ENCODE measurements at places on chromosomes 5 and 9.

DNA sequence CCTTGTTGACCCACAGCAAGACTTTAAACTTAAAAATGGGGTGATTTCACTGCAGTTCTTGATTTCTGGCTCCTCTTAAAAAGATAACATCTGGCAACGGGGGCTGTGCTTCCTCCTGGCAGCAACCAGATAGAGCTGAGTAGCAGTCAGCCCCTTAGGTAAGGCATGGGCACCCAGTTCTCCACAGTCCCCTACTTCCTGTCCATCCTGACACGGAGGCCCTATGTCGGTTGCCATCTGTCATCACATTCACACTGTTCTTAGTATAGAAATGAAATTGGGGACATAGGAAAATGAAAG lies 11.7 kb downstream of the CD74 start:
- DNase-seq, result no peak

GRCh38 chr5:16483361-16483760 lies 17.8 kb upstream of the ZNF622 start:
- DNase-seq, result peak; percentile 50

- peak; percentile 50 for DNase-seq
Observed at GRCh38 chr5:103582364-103582763, 19.8 kb upstream of the NUDT12 start.

GRCh38 chr9:124453586-124454191 lies 3.4 kb downstream of the ADGRD2 start:
- DNase-seq, result no peak

DNA sequence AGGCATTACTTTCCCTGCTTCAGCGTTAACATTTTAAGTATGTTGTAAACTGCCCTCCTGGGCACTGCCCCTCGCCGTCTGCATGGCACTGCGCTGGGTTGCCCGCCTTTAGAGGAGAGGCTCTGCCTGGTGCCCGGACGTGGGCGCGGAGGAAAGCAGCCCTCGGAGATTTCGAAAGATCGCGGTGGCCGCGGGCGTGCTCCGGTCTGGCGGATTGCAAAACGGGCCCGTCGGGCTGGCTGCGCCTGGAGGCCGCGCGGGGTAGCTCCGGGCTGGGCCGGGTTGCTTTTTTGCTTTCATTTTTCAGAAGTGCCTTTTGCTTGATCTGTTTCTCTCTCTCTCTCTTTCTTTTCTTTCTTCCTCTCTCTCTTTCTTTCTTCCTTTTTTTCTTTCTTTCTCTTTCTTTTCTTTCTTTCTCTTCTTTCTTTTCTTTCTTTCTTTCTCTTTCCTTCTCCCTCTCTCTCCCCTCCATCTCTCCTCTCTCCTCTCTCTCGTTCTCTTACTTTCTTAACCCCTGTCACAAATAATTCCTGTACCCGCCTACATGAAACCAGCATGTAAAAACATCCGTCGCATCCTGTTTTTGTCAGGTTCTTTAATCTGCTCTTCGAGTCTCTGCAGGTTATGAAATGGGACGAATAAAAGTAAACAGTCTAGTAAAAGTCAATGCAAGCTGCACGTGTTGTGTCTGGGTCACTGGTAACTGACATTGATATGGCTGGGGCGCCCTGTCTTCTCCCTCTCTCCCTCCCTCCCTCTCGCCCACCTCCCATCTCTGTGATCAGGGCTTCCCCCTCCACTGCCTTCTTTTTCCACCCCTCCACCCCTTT lies 1.7 kb downstream of the FST start:
- peak; percentile 28 for DNase-seq

DNA sequence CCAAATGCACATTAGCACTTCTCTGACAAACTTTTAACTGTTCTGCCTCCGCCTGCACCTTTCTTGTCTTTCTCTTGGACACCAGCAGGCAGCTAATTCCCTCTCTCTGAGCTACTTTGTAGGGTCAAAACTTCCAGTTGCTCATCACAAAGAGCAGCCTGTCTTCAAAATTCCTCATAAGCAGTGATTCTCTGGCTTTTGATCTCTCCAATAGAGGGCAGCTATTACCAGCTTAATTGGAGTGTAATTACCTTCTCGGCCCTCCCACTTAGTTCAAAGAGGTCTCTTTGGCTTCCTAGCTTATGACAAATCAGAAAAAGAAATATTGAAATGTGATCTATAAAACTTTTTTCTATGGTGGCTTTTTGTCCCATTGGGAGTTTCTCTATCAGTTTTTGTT lies 43.6 kb upstream of the RAD23B start:
- no peak for DNase-seq

- DNase-seq, result no peak
Observed at GRCh38 chr5:180323160-180323559, 30.0 kb downstream of the GFPT2 start.

DNA sequence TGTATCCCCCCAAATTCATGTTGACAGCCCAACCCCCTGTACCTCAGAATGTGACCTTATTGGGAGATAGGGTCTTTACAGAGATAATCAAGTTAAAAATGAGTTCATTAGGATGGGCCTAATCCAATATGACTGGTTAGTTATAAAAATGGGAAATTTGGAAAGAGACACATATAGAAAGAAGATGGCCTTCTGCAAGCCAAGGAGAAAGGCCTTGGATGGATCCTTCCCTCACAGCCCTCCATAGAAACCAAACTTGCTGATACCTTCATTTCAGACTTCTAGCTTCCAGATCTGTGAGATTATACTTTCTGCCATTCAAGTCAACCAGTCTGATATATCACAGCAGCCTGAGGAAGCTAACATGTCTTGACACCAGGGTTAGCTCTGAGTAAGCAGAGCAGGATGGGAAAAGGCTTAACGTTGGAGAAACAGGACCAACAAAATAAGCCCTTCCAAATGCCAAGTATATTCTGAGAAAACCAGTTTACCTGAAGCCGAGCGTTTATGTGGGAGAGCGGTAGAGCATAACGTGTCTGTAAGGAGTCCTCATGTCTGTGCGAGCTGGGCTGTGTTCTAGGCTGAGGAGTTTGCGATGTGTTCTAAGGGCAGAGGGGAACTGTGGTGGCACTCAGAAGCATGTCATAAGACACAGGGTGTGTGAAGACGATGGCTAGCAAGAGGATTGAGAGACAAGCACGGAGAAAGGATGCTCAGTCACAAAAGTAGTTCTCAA lies 206.1 kb downstream of the PIK3R1 start:
- DNase-seq, result no peak

GRCh38 chr5:139392678-139393496 lies 2.0 kb downstream of the PROB1 start:
- DNase-seq, result peak; percentile 61

- DNase-seq, result no peak
Observed at GRCh38 chr9:134701581-134702259, 60.1 kb downstream of the COL5A1 start.

GRCh38 chr9:105679257-105680022 lies 14.9 kb upstream of the TMEM38B start:
- DNase-seq, result no peak

DNA sequence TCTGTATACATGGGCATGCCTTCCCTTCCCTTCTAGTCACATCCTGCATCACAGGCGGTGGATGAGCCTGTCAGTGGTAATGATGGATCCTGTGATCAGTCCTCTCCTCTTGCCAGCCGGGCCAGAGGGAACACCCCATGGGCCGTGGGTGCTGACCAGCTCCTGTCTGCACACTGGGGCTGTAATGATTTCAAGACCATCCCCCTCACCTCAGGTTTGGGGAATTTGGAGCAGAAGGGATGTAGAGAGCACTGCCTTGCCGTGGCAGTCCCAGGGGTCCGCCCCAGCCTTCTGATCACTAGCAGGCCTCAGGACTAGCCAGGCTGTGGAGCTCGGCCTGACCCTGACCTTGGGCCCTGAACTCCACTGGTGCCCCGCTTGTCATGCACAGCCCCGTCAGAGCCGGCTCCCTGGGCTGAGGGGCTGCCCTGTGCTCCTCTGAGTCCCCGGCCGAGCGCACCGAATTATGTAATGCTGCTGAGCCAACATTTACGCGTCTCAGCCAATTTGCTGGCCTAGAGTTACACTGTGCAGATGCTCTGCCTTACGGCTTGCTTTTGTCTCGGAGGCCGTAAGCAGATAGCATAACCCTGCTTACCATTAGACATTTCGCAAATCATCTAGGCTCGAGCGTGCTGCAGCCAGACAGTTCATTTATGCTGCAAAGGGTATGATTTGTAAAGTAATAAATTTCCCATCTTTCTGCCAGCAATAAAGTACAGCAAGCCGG lies 155.3 kb downstream of the MACROH2A1 start:
- no peak for DNase-seq

DNA sequence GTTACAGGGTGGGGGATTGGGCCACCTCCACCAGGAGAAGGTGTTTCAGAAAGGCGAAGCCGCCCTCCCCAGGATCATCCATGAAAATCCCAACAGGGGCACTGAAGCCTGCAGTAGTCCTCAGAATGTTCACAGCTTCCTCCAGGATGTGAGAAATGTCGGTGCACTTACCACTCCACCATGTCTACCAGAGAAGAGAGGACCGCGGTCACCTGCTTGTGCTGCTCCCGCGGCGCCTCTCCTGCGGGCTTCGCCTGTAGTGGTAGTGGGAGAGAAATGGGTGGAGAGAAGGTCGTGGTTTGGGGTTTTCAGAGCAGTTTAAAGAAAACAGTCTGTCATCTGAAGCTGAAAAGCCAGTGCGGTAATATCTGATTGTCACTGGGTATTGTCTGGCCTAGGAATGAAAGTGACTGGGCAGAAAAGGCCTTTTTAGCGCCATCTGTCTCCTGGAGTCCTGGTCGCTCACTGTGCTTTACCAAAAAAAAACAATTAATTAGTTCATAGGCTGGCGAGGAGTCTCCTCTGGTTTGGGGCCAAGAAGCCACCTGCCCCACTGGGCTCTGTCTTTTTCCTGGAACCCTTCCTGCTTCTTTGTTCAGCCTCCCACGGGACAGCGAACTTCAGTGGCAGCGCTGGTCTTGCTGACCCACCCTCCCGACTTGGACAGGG lies 23.0 kb upstream of the PPP1R26 start:
- DNase-seq, result no peak

DNA sequence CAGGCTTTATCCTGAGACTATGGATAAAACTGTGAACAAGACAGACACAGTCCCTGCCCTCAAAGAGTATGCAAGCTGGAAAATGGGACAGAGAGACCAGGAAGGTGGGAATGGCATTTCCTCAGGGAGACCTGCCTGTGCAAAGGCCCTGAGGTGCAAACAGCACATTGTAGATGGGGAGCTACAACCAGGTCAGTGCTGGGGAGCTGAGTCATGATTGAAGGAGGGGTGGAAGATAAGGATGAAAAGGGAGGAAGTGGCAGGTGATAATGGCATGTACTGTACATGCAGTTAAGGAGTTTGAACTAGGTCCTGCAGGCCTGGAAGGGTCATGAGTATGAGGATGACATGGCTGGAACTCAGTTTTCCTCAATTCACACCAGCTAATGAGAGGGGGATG lies 75.5 kb upstream of the BOD1 start:
- DNase-seq, result no peak

GRCh38 chr5:44506561-44506960 lies 117.3 kb upstream of the FGF10 start:
- DNase-seq, result no peak

GRCh38 chr5:175652741-175653663 lies 4.9 kb upstream of the HRH2 start:
- DNase-seq, result no peak

- no peak for DNase-seq
Observed at GRCh38 chr5:100877274-100877673, 25.8 kb downstream of the ST8SIA4 start.

DNA sequence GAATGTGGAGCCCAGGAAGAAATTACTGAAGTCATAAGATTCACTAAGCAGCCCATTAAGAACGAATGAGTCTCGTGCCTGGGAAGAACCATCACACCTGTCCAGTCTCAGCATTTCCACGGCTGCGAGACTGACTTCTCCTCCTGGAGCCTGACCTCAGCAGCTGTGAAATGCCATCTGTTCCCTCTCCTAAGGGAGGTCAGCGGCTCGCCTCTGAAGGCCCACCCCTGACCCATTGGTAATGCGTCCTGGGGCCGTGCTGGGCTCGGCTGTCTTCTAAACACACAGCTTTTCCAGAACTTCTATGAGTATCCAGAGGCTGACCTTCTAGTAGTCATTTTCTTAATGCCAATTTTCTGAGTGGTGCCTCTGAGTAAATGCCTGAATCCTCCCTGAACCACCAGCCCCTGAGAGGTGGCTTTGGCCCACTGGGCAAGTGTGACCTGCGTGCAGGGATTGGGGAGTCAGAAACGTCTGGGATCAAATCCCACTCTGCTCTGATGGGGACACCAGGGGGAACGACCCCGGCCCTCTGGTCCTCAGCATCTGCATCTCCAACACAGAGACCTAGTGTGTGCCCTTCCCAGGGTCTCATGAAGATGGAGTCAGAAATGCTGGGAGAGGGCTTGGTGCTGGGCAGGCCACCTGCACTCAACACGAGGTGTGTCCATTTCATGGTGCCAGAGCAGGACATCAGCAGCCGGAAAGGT lies 5.7 kb downstream of the SLC6A3 start:
- DNase-seq, result no peak

DNA sequence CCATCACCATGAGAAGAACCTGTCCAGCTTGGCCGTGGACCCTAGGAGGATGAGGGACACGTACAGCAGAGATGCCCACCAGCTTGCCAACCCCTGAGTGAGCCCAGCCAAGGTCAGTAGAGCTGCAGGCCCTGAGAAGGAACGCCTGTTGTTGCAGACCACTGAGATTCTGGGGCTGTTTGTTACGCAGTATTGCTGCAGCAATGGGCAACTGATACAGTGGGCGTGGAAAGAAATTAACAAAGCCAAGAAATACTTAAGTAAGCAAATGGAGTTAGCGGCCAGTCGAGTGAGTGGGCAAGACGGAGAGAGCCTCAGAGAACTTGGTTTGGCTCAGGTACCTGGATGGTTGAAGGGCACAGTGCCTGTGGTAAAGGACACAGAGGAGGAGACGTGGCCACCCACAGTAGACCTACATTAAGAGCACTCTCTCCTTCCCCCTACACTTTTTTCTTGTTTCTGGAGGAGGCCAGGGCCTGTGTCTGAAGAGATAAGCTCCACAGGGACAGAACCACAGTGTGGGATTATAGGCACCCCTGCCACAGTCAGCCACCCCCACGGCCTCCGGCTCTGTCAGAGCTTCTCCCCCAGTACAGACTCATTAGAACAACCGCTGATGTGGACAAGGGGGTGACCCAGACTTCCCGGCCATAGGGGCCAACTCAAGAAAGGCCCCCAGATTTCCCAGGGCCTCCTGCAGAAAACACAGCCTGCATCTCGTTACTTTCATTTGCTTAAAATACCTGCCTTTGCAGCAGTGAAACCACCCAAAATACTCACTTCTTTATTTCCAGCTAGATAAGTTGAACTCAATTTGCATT lies 40.1 kb upstream of the GRHPR start:
- no peak for DNase-seq

- DNase-seq, result no peak
Observed at GRCh38 chr9:77816641-77817341, 168.7 kb upstream of the GNA14 start.

DNA sequence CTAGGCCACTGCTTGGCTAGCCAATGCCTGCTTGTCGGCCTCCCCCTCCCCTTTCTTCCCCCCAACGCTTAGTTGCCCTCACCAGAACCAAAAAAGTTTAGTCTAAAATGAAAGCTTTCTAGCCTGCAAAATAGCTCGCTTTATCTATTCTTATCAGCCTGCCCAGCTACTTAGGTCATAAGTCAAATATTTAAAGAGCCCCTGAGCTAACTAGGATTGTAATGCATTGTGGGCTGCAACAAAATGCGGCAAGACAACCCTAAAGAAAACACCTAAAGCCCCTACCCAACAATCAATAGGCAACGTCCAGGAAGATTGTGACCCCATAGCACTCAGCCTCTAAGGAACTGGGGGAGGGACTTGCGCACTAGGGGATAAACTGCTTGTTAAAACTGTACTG lies 38.6 kb upstream of the PCSK5 start:
- no peak for DNase-seq
